HAP-1 (cell line): ENCODE measurements at places on chromosomes 11 and 22.

- DNase-seq = no peak
Measured at GRCh38 chr11:7493670-7494069, 8.4 kb downstream of the OLFML1 start.

- no peak for DNase-seq
Measured at GRCh38 chr22:42289671-42290541, 19.5 kb upstream of the TCF20 start.

DNA sequence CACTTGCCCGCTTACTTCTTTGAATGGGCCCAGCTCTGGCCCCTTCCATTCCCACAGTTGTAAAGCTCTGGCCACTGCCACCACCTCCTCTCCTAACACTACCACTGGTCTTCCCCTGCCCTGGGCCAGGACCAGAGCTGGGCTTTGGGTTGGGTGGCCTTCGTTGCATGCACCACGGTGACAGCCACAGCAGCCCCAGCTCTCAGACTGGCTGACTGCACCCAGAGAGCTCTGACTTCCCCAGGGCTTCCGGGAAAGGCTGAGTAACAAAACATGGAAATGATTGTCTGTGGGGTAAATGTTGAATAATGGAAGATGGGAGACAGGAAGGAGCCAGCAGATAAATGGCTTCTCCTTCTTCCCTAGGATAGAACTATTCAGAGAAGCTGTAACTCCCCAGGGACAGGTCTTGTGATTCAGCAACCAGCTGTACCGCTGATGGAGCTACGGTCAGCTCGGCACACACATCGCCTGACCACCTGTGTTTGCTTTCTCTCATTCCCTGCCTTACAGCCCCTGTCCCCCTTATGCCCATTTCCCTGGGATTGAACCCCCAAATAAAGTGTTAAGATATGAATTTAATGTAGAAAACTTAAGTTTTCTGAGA, 27.6 kb downstream of the SCN4B start:
- no peak for DNase-seq

DNA sequence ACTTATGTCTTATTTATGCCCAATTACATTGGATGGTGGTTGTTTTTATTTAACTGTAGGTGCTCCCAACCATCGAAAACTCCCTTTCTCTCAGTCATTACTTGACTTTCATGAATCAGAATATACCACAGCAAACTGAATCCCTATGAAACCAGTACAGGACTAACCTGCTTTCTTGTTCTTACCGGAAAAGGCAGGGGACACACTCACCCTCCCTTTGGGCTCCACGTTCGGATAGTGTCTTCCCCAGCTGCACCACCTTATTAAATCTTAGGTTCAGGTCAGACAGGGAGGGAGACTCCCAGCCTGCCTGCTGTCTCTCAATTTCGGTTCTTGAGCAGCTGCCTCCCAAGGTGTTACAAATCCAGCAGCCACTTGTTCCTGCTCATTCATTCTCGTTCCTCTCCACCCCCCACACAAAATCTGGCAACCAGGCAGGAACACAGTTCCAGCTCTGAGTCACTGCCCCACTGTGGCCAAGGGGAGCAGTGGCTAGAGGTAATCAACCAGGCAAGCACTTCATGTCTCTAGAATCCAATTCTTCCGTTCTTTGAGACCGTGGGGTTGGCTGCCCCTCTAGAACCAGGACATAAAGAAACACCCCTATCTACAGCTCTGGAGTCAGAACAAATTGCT, 133.0 kb downstream of the PLEKHA7 start:
- DNase-seq = no peak

GRCh38 chr11:133503776-133504175, 28.5 kb downstream of the OPCML start:
- DNase-seq = no peak

DNA sequence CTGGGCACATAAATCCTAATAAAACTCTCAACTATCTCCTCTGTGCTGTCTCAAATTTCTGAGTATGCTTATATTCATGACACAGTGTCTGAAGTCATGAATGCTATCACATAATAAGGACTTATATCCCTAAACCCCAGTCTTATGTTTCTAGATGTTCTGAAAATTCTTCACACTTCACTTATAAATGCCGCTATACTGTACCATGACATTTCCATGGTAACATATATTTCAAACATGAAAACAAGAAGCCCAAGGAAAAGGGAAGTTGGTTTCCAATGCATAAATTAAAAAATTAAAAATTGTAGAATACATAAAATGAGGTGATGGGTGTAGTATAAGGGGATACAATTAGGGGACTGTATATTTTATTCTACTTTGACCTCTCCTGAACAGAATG, 11.7 kb downstream of the GVQW3 start:
- no peak for DNase-seq

DNA sequence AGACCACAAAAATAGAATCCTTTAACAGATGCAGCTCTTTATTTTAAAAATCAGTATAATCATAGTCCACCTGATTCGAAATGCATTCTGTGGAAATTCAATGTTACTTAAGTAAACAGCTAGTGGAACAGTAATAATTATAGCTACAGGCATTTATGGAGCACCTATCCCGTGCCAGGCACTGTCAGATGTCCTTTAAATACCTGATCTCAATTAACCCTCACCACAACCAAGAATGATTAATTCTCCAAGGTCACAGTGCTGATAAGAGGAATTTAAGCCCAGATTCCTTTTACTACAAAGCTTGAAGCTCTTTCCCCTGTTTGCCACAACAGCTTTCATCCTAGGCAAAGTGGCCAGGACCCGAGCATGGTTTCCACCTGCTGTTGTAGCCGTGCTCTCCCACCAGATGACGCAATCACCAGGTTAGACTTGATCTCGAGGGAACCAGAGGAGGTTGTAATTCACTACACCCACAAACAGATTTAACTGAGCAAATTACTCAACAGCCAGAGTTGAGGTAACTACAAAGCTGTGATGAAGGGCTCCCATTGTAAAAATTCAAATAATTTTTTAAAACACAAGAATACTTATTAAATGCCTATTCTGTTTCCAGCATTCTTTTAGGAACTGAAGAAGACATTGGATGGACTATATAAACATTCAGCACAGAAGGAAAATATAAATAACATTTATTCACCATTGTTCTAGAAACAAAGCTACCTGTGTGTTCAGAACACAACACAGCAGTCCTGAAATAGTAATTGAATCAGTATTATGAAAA, 10.3 kb downstream of the PRDM10 start:
- DNase-seq = peak; percentile 33
